NCI-H1092 (cell line): ENCODE measurements at places on chromosomes 1 and 21.

DNA sequence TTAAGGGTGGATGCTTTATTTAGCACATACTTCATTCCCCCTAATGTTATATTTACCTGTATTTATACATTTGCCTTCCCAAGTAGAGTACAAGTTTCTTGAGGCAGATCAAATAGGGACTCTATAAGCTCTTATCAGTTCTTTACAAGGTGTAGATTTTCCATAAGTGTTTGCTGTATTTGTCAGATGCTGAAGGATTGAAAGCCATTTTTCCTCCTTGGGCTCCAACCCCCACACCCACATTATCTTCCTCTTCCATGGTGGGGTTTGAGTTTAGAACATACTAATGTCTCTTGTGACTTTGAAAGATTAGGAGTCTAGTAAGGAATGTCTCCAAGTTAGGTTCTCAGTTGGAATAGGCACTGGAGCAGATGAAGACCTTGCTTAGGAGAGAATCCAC is 2.4 kb upstream of the CHI3L2 start:
- no peak for DNase-seq

DNA sequence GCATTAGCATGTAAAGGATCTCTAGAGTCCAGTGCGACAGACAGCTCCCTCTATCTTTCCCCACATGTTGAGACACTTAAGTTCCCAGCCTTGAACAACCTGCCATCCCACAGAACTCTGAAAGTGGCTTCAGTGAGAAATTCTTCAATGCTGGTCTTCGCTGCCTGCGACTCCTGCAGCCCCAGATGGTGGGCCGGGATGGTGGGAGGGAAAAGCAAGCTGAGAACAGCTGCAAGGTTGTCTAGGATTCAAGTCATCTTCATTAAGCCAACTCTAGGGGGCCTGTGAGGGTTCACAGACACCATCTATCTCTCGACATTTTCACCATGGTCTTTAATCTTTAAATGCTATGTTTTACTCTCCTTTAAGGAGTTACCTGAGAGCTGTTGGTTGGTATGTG is 185.5 kb upstream of the C1orf174 start:
- DNase-seq: no peak

GRCh38 chr1:2232255-2232915 is 4.3 kb downstream of the SKI start:
- DNase-seq: no peak

DNA sequence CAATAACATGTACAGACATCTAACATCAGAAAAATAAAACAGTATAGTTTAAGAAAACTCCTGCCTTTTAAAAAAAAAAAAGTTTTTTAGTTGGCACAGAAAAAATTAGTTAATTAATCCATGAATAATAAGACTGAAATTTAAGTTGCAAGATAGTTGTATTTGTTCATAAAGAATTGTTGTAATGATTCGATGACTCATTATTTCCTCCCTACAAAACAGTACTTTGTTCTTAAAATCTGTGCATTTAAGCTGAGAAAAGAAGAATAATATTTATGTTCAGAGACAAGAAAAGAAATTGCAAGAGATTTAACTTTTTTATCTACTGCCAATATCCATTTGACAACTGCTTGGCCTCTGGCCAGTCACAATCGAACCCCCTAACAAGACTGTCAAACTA is 894.7 kb downstream of the ADGRL2 start:
- no peak for DNase-seq

DNA sequence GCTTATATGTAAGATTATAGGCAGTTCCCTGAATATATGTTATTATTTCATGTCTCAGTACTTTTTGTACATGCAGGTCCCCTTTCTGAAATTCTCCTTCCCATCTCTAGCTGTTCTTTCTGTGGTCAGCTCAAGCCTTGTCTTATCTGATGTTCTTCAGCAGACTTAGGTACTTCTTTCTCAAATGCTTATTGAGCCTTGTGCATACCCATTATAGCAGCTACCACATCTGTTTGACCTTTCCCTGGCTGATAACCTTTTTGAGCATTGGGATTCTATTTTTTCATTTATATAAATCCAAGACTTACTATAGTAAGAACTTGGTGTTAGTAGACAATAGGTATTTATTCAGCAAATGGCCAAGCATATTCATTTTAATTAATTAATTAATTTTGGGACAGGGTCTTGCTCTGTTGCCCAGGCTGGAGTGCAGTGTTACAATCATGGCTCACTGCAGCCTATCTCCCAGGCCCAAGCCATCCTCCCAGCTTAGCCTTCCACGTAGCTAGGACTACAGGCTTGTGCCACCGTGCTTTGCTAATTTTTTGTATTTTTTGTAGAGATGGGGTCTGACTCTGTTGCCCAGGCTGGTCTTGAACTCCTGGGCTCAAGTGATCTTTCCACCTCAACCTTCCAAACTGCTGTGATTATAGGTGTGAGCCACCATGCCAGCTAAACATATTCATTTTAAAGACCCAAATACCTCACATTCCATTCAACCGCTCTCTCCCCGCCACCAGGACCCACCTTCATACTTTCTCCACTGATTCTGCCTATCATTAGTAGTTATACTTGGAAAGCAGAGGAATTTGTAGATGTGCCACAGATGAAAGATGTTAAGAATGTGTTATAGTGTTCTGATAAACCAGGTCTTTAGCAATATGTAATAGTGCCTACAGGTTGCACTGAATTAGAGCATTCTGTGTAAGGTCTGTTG is 16.7 kb downstream of the TIPRL start:
- DNase-seq: no peak

- DNase-seq: no peak
These were observed 24.0 kb downstream of the EEIG2 start for GRCh38 chr1:108583757-108584427.

DNA sequence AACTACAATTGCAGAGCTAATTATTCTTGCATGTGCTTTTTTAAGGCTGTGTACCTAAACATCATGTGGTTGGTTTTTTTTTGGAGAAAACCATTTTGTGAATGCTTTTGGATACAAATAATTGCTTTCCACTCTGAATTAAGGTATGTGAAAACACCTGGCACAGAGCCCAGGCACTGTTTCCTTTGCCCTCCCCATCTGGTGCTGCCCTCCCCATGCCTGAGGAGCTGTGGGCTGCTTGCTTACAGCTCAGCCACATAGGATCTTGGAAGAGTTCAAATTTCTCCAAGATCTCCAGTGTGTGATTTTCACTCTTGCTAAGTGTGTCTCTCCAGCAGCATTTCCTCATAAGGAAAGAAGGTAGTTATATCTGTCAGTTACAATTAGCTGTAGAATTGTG is 27.8 kb downstream of the DNM3 start:
- no peak for DNase-seq

DNA sequence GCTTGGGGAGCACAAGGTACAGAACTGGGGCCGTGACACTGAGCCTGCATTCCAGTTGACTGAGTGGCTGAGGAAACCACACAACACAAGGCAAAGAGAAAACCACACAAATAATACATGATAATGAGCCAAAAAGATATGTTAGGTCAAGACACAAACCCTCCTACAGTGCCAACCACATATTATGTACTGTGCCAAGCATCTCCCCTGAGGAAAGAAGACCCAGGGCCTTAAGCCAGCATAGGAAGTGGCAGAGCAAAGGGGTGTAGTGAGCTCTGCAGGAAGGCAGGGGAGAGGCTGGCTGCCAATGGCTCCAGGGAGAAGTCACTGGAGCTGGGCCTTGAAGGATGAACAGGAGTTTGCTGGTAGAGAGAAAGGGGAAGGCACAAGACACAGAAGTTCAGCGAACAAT is 28.2 kb downstream of the CTNNBIP1 start:
- no peak for DNase-seq

DNA sequence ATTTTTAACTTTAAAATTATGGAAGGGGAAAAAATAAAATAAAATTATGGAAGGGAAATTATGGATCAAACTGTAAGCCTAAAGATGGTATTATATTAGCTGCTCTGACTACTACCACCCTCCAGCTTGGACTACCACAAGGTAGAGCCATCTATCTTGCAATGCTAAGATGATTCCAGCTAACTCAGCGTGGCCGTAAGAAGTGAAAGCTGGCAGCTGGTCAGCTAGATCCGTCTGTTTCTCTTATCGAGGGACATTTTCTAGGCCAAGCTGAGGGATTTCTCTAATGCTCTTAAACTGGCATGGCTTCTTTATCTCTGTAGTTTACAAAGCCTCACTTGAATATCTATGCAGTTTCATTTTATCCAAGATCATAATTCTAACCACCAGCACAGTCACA is 31.5 kb downstream of the LYST start:
- DNase-seq: no peak

GRCh38 chr1:41028034-41028642 is 6.6 kb upstream of the SLFNL1 start:
- no peak for DNase-seq

DNA sequence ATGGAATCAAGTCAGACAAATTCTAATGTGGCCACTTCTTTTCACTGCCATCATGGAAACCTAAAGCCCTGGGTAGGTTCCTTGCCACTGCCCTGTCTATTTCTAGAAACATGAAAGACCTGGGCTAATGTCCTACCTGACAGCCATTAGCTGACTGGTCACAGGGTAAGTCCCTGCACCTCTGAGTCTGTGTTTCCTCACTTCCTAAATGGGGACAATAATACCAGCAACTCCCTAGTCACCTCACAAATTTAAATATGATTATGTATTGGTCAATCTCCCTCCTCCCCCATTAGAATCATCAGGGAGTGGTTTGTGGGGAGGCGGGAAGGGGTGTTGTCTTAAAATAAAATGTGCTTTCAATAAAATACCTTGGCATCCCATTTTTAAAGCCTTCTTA is 2.2 kb downstream of the CREG1 start:
- no peak for DNase-seq

DNA sequence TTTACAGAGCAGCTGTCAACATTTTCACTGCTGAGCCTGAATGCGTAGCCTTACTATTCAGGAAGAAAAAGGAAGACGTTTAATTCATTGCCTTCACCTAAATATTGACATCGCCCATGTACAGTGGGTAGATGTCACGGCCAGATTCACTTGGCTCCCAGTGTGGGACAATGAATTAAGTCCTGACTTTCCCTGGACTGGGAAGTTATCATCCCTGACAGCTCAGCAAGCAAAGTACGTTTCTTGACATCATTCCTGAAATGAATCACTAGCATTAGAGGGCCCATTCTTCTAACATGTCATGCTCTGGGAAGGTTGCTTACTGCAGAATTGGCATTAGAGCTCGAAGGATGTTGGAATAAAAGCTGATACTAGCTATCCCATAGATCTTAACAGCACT is 37.8 kb downstream of the LRRC53 start:
- no peak for DNase-seq

GRCh38 chr1:40092706-40093639 is 4.1 kb downstream of the PPT1 start:
- DNase-seq: no peak

DNA sequence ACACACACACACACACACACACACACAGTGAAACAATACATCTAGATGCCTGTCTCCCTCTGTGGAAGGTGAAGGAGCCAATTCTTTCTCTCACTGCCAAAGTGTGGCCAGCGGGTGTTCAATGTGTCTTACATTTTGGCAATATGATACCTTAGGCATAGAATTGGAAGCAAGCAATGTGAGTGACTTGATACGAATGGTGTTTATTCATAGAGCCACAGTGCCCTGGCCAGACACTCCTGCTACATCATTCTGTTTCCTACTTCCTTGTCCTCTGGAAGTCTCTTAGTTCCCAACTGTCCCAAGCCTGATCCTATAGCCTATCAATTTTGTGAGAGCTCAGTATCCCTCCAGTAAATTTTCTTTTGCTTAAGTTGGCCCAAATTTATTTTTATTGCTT is 170.0 kb upstream of the L1TD1 start:
- no peak for DNase-seq

- DNase-seq: peak; percentile 44
These were observed 33.5 kb upstream of the HHAT start for GRCh38 chr1:210294999-210295745.

DNA sequence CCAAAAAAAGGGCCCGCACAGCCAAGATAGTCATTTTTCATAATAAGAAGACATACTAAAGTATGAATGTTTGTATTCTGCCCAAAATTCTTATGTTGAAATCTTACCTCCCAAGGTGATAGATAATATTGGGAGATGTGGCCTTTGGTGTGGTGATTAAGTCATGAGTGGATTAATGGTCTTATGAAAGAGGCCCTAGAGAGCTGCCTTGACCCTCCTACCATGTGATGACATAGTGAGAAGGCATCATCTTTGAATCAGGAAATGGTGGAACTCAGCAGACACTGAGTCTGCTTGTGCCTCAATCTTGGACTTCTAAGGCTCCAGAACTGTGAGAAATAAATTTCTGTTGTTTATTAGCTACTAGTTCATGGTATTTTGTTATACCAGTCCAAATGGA is 11.8 kb upstream of the RNPC3 start:
- no peak for DNase-seq

- peak; percentile 55 for DNase-seq
These were observed 122.5 kb upstream of the CACYBP start for GRCh38 chr1:174877208-174877673.

DNA sequence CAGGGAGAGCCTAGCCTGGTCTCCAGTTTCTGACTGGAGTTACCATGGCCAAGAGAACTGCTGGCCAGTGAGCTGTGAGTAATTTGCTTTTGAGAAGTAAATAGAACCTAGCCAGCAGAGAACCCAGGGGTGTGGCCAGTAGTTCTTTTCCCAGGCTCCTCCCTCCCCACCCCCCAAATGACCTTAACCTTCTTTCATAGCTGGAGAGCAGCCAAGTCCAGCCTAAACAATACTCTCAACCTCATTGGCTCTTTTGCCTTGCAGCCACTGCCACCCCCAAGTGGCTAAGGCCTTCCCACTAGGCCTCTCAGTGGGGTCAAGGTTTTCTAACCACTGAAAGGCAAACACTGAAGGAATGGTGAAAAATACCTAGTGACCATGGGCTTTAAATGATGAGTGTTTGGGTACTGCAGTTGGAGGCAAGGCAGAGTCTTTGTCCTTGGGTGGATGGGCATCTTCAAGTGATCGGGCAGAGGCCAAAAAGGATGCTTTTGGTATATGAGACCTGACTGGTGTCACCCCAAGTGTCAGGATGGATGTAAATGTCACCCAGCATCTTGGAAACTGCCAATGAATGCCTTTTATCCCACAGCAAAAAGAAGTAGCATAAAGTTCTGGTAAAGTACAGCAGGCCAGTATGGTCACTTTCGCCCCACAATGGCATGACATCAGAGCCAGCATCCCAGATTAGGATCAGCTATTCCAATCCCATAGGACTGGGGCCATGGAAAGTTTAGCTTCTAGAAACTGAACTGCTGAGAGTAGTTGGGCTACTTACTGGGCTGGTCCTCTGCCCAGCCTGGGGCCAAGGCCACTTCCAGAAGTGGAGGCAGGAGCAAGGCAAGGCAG is 3.5 kb upstream of the PIGV start:
- no peak for DNase-seq

GRCh38 chr1:101253976-101254674 is 17.3 kb downstream of the S1PR1 start:
- DNase-seq: no peak

- DNase-seq: no peak
These were observed 14.3 kb downstream of the RC3H1 start for GRCh38 chr1:174007851-174008250.
